ENCODE measurements at places on chromosomes 11 and 22.
A peak's percentile ranks its signal among the peaks of the same experiment; 100 is the strongest.

GRCh38 chr11:64204464-64204989 lies 2.0 kb upstream of the FERMT3 start:
- peak; percentile 78 for DNase-seq

DNA sequence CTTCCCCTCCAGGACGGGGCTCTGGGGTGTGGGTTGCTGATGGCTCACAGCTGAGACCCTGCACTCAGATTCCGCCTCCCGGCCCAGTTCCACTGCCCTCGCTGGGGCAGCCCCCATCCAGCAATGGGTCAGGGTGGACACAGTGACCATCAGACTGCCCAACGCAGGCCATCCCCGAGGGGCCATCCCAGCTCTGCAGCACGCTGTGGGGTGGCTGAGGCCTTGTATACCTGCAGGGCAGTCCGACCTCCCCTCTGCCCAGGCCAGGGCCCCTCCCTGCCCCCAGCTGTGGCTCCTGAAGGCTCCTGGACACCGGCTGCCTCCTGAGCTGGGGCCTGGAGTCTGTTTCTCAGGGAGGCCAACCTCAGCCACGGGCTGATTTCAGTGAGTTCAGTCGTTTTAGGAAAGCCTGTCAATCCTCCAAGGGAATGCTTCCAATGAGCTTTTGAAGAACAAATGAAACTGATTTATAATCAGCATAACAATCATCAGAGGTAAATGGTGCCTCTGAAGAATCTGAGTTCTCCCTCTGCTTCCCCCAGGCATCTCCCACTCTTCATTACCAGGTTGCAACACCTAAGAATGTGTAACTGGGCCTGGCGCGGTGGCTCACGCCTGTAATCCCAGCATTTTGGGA lies 95.1 kb downstream of the CELSR1 start:
- no peak for DNase-seq

DNA sequence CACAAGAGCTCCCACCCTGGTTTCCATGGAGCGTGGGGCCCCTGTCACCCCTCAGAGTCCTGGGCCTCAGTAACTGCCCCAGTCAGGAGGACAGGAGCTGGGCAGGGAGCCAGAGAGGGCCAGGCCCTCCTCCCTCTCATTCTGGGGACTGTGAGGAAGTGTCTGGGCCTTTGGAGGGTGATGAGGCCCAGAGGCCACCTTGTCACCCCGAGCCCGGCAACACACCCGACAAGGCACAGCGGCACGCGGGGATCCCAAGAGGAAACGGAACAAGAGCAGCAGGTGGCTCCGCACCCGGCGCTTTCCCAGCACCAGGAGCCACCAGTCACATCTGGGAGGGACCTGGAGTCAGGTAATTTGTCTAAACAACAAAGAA lies 72.1 kb downstream of the CELSR1 start:
- DNase-seq, result no peak

DNA sequence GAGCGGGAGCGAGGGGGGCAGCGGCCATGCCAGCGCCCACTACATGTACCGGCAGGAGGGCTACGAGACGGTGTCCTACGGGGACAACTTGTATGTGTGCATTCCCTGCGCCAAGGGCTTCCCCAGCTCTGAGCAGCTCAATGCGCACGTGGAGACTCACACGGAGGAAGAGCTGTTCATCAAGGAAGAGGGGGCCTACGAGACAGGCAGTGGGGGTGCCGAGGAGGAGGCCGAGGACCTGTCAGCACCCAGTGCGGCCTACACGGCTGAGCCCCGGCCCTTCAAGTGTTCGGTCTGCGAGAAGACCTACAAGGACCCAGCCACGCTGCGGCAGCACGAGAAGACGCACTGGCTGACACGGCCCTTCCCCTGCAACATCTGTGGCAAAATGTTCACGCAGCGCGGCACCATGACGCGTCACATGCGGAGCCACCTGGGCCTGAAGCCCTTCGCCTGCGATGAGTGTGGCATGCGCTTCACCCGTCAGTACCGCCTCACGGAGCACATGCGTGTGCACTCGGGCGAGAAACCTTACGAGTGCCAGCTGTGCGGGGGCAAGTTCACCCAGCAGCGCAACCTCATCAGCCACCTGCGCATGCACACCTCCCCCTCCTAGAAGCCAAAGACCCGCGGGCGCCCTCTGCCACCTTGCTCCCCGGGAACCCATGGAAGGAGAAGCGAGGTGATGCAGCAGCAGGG lies 20.9 kb upstream of the TMEM191C start:
- DNase-seq, result no peak

- DNase-seq, result no peak
Observed at GRCh38 chr11:1078191-1078601, 3.5 kb downstream of the MUC2 start.

DNA sequence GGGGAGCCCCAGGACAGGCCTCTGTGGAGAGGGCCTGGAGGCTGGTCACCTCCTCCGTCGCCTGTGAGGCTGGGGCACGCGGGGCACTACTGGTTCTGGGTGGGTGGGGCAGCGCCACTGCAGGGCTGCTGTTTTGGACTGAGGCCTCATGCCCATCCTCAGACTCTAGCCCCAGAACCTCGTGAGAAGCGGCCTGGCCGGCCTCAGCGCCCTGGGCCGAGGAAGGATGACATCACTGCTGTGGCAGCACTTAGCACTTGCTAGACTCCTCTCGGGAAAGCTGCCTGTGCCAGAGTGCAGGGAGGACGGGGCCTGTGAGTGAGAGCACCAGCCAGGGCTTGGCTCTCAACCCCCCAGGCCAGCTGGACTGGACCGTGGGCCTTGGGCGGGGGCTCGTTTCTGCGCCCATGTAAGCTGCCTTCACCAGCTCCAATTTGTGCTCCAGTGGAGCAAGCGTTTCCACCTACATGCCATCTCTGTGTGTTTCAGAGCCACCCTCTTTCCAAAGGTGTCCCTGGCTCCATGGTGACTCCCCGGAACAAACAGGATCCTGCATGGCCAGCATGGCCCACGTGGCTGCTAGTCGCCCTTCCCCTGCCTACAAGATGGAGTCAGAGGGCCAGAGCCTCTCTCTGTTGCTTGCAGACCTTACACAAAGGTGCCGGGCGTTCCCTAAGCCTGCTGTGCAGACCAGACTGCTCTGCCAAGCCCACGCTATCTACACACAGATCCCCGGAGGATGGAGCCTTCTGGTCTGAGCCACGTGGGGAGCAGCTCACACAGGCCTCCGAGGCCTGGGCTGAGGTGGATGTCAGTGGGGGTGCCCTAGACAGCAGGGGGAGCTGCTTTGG lies 102.9 kb downstream of the CTTN start:
- DNase-seq, result no peak

GRCh38 chr11:128455766-128456165 lies 131.6 kb downstream of the ETS1 start:
- DNase-seq, result no peak

GRCh38 chr11:118868659-118869058 lies 15.0 kb upstream of the CXCR5 start:
- no peak for DNase-seq

DNA sequence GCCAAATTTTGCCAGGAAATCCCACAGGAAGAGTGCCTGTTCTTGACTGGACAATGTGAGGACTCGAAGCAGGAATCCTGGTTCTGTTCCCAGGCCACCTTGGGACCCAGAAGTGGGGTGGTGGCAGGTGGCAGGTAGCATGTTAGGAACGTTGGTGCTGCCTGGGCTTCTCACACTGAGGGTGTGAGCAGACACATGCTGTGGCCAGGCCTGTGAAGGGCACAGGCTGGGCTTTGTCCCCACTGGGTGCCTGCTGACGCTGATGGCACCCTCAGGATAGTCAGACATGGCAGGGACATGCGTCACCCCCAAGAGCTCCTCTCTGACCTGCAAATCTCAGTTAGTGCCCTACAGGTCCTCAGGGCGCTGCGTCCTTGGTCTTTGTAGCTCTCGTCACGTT lies 21.1 kb upstream of the NECTIN1 start:
- DNase-seq, result no peak

- DNase-seq, result no peak
Observed at GRCh38 chr22:19679522-19680101, 34.7 kb upstream of the SEPTIN5 start.

Data from GDM1 (cell line).